Thymus (tissue), 14 donors: ENCODE measurements at places on chromosomes 11 and 22. TPM values are rescaled to one million over a fixed set of nuclear protein-coding genes. Genes with fewer than 3 reads are reported as not detected.

The CLDN5 gene
- 8.9 TPM for total RNA-seq

The BMAL1 gene
- 28.8 TPM for total RNA-seq

The MS4A4E gene
- 0.24 TPM for total RNA-seq

The SMCO4 gene
- 32.2 TPM for total RNA-seq

The TIMM10 gene
- total RNA-seq = 46.3 TPM

The TMEM121B gene
- total RNA-seq = 0.09 TPM

The OR51I1 gene
- total RNA-seq = not detected

The FXYD6 gene
- 25.7 TPM for total RNA-seq

The OR8G1 gene
- total RNA-seq = not detected

The CCDC88B gene
- 26.9 TPM for total RNA-seq

GRCh38 chr11:45264839-45265515 is 21.2 kb downstream of the SYT13 start:
- DNase-seq = no peak

GRCh38 chr11:108906826-108907225 is 242.0 kb downstream of the DDX10 start:
- DNase-seq = no peak

DNA sequence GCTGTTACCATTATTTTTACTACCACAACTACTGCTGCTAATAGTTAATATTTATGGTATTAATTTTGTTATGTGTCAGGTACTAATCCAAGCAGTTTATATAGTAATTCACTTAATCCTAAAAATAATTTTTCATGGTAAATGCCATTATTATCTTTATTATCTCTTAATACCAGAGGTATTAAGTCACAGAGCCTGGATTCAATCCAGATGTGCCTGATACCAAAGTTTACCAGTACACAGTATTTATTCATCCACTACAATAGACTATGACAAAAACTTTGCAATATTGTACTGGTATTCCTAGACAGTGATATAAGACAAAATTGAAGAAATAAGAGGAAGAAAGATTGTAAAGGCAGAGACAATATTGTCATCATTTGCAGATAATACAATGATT is 24.5 kb downstream of the MAP6 start:
- DNase-seq = no peak

GRCh38 chr11:131653260-131653659 is 282.8 kb downstream of the NTM start:
- DNase-seq = peak; percentile 47

DNA sequence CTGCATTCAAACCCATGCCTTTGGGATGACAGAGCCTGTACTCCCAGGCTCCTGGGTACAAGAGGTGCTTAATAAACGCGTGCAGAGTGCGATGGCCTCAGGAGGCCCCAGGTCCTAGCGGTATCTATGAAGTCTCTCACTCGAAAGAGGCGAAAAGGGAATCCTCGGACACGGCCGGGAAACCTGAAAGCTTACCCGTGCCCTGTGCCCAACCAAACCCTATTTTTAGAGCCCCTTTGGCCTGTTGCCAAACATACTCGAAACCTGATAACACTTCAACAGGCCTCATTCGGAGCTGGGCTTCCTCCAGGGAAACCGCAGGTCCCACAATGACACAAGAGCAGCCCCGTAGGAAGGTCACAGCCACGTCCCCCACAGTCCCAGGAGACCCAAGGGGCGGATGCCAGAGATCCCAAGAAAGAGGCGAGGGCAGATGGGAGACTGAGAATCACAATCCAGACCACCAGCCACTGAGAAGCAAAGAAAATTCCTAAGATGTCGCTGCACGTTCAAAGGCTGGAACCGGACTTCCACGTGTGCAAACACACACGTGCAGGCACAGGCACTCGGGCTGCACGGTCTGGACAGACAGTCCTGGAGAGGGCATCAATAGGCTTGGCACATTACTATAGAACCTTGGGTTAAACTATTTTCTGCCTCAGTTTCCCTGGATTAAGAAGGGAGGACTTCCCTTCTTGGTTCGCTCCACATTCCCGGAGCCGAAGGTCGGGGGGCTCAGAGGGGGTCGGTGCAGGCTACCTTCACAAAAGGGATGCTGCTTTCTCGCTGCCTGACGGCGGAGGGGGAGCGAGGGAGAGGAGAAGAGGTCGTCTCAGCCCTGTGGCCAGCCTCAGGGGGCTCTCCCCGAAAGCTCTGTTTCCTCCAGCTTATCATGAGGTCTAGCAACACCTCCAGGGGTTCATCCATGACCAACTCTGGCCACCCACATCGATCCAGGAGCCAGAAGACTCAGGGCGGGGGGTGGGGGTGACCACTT is 8.2 kb downstream of the PDGFB start:
- DNase-seq = peak; percentile 30

- DNase-seq = no peak
Observed at GRCh38 chr11:125425601-125426000, 70.5 kb downstream of the FEZ1 start.

- no peak for DNase-seq
Observed at GRCh38 chr11:114063829-114064201, 4.3 kb downstream of the ZBTB16 start.

GRCh38 chr11:63719987-63720386 is 38.7 kb downstream of the RTN3 start:
- no peak for DNase-seq

DNA sequence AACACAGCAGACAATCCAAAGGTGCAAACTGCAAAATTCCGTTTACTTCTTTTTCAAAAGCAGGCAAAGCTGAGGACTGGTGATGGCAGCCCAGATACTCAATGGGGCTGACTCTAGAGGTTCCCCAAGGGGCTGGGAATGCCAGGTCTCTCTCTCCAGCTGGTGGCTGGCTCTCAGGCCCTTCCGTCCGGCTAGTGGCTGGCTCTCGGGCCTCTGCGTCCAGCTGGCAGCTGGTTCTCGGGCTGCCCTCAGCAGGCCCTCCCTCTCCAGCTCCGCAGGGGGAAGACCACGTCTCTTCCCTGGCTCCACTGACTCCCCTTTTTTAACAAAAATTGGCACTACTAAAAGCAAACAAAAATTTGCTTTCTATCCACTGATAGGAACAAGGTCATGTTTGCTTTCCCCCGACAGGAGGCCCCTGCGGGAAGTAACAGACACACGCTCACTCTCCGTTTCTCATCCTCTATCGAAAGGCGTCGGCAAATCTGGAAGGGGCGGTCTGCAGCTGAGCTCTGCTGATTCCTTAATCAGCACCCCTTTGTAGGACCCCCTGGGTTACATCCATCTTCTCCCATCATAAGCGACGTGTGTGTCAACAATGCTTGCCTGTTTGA is 381.4 kb downstream of the BRD1 start:
- DNase-seq = no peak

- no peak for DNase-seq
Observed at GRCh38 chr11:116844722-116845121, 7.3 kb upstream of the APOA1 start.

- no peak for DNase-seq
Observed at GRCh38 chr22:43831561-43832392, 19.7 kb upstream of the EFCAB6 start.

- no peak for DNase-seq
Observed at GRCh38 chr22:20131597-20131858, at the start of gene ZDHHC8. TSS of gene ZDHHC8 (plus strand) at chr22:20131804. CDS start at chr22:20131948, 144 bp downstream.

- DNase-seq = no peak
Observed at GRCh38 chr11:33735271-33736147, 714 bp downstream of the CD59 start.

DNA sequence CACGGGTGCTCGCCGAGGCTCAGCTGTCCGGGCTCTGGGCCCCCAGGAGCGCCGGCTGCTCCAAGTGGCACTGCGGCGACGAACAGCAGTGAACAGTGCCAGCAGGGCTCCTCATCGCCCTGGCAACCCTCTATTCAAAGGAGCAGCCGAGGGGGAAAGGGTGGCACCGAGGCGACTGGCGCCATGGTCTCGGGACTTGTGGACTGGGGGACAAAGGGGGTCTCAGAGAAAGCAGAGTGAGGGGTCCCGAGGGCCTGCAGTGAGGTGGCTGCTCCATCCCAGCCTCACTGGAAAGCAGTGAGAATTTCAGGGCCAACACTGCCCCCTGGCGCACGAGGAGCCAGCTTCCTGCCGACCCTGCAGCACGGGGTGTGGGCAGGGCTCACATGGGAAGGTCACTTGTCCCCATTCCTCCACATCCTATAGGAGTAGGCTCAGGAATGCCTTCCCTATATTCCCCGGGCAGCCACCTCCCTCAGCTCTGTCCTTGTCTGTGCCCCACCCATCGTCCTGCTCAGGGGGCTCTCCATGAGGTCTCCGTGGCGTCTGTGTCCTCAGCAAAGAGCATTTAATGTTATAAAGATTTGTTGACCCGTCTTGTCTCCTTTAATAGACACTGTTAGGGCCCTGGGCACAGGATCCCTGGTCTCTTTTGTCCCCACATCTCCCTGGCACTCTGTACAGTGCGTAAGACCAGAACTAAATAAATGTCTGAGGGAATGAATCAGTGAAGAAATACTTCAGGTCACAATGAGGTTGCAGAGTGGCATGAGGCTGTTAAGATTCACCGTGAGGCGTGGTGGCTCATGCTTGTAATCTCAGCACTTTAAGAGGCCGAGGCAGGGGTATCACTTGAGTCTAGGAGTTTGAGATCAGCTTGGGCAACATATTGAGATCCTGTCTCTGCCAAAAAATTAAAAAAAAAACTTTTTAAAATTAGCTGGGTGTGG is 26.4 kb downstream of the LRFN4 start:
- no peak for DNase-seq

DNA sequence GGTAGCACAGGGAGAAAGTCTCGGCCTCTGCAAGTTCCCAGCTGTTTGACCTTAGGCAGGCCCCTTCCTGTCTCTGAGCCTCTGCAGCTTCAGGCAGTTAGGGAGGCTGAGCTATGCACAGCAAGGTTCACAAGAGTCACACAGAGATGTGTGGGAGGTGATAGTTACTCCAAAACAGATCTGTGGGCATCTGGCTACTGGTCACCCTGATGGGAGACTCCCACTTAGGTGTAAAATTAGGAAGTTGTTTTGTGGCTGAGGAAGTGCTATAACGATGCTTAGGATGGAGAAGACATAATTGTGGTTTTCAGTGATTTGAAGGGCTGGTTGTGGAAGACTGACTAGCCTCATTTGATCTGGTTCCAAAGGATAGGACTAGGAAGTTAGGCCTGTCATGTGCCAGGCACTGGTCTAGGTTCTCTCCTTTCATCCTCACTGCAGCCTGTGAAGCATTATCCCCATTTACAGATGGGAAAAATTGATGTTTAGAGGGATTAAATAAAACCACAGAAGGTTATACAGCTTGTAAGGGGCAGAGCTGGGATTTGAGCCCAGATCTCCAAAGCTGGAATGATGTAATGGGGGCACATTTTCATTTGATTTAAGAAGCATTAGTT is 13.5 kb downstream of the ACO2 start:
- no peak for DNase-seq

GRCh38 chr11:90220391-90220790 is 2.5 kb downstream of the CHORDC1 start:
- DNase-seq = no peak

- no peak for DNase-seq
Observed at GRCh38 chr11:48052183-48053044, 72.1 kb downstream of the PTPRJ start.

GRCh38 chr11:68763181-68763721 is 11.9 kb upstream of the TESMIN start:
- no peak for DNase-seq

- no peak for DNase-seq
Observed at GRCh38 chr22:19818324-19819207, 36.1 kb downstream of the GNB1L start.

- no peak for DNase-seq
Observed at GRCh38 chr11:68412593-68413475, 47.7 kb upstream of the PPP6R3 start.

DNA sequence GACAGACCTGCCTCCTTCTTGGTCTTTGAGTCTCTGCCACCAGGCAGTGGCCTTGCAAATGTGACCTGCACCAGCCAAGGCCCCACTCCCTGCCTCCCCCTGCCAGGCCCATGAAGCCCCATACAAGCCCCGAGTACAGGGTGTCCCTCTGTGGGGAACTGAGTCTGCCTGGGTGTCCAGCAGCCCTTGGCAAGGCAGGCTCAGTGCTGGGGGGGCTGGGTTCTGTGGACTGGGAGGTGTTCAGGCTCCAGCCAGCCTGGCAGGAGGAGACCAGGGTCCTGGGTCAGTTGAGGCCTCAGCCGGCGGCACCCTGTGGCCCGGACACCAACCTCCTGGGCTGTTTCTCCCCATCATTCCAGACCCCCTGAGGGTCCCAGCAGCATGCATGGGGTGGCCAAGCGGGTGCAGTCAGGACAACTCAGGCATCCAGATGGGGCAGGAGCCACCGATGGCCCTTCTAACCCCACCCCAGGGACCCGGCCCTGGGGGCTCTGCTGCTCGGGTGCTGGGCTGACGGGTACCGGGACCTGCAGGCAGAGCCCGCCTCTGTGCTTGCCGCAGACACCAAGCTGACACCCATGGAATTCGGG is 5.7 kb downstream of the MUC5AC start:
- no peak for DNase-seq

DNA sequence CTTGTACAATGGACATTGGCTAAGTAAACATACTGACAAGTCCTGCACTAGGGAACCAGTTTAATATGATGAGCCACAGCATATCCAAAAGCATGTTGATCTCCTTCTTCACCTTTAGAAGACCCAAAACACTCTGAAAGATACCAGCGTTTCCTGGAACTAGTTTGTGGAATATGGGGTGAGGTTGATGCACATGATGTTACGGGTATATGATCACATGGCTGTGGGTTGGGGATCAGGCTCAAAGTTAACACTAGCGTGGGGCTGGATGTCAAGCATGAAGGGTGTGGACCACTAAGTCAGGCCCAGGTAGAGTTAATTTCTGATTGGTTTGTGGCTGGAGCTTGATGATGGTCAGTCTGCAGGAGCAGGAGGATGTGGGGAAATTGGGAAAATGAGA is 9.0 kb downstream of the IGLL5 start:
- DNase-seq = no peak

DNA sequence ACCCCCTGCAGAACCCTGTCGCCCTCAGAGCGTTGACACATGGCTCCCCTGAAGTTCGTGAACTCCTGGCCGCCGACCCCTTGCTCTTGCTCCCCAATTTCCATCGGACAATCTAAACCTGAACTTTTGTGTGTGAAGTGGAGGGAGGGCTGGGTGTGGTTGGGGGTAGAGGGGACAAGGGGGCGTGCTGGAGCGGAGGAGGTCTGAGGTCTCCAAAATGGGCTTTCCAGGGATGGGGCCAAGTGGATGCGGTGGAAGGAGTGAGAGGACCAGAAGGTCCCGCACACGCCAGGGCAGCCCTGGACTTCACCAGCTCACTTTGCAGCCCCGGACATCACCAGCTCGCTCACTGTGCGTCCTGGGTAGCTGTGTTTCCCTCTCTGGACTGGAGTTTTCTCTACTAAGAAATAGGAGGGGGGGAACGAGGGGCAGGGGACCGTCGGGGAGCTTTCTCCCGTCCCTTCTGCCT is 18.6 kb downstream of the CREB3L1 start:
- no peak for DNase-seq
